ENCODE measurements at places on chromosomes 1 and 21.
A peak's percentile ranks its signal among the peaks of the same experiment; 100 is the strongest.

DNA sequence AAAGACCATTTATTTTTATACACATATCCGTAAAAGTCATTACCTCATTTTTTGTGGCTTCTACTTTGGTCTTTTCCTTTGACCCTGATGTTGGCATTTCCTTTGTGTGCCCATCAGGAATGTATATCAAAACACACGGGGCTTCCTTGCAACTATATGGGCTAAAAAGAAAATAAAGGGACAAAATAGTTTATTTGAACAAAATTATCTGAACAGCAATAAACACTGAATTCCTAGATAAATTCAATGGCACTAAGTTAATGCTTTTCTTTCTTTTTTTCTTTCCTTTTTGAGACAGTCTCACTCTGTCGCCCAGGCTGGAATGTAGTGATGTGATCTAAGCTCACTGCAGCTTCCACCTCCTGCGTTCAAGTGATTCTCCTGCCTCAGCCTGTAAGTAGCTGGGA is 45.2 kb downstream of the EPRS1 start:
- no peak for DNase-seq

DNA sequence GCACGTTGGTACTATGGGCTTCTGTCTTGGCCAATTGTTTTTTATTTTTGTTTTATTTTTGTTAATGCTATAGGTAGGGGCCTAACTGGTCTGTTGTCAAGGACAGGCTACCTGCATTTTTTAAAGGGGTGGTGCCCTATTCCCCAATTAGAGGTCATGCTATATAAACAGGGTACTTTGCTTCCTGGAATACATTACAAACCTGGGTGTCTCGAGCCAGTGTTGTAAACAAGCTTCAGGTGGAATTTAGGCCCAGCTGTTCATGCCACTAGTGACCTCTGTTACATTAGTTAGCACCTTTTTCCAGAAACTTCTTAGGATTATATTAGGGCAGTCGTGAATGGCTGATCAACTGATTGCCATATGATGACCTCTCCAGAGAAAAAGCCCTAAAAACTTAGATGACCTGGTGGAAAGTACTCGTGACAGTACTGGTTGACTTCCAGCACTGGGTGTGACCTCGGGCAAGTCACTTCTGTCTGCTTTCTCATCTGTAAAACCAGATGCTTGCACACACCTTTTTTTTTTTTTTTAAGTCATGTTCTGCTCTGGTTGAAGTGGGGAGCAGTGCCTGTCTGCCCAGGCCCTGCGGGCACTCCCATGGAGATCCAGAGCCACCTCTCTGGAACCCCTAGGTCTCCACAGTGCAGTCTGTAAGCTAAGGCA is 46.5 kb downstream of the ELK4 start:
- DNase-seq, result no peak

DNA sequence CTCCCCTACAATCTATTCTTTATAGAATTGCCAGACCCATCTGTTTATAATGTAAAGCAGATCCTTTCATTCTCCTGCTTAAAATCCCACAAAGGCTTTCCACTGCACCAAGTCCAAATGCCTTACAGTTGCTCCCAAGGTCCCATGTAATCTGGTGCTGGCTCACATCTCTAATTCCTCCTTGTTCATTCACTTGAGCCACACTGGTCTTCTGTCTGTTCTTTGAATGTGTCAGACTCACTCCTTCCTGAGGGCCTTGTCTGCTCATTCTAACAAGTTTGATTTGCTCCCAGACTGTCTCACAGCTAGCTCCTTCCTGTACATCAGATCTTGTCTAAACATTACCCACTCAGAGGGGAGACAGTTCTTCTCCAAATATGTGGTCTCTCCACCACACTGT is 38.9 kb downstream of the ALG14 start:
- DNase-seq, result no peak

- DNase-seq, result no peak
Observed at GRCh38 chr21:33078907-33079582, 9.1 kb downstream of the OLIG1 start.

DNA sequence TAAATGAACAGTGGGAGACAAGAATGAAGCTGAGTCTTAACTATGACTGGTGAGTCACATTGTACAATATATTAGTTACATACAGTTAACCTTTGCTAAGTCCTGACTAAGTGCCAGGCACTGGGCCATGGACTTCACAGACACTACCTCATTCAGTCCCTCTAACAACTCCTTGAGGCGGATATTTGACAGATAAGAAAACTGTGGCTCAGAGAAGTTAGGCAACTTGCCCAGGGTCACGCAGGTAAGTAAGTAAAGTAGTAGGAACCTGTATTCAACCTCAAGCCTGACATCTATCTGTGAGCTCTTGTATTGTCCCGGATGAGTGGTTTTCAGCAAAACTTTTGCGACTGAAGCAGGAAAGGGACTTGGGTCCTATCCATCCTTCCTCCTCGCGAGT is 62.1 kb downstream of the GNG12 start:
- DNase-seq, result no peak

- DNase-seq, result no peak
Observed at GRCh38 chr1:91771717-91772116, 114.2 kb downstream of the TGFBR3 start.

DNA sequence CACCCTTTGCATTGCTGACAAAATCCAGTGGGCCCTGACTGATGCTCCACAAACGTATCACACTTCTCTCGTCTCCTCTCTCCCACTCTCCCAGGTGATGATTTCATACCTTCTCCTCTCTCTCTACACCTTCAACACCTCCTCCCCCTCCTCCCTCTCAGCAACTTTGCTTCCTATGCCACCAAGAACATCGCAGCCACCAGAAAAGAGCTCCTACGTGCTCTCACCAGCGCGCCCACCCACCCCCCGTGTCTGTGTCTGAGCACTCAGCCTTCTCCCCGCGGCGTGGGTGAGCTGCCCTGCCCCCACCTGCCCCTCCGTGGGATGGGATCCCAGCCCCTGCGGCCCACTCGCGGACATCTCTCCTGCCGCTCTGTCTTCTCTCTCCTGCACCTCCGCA is 55.1 kb upstream of the COX20 start:
- no peak for DNase-seq

DNA sequence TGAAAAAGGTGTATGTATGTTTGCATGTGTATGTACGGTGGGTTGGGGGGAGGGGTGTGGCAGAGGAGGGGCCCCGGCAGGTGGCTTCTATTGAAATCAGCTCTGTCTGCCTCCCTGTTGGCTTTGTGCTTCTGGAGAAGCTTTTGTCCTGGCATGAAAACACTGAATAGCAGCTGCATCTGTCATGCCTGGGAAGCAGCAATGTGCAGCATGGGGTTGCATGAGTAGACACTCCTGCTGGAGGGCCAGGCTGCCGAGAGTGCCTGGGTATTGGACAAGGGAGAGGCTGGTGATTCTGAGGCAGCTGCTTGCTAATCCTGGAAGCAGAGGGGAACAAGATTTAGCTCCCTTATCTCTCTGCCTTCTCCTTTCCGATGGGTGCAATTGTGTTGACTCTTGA is 20.5 kb downstream of the MAPKAPK2 start:
- no peak for DNase-seq

- no peak for DNase-seq
Observed at GRCh38 chr1:65420590-65421350, at the start of the genes LEPR and LEPROT. LEPR (plus strand) TSS chr1:65420668; CDS start chr1:65565566, 144,898 bp downstream. LEPROT (plus strand) TSS chr1:65420668; CDS start chr1:65420725, 57 bp downstream.

GRCh38 chr1:203930342-203930741 is 68.9 kb downstream of the SNRPE start:
- DNase-seq, result no peak

GRCh38 chr1:20654104-20654690 is 7.0 kb downstream of the DDOST start:
- no peak for DNase-seq

- no peak for DNase-seq
Observed at GRCh38 chr1:70436622-70437251, 25.7 kb downstream of the CTH start.

- DNase-seq, result peak; percentile 55
Observed at GRCh38 chr1:6245086-6245868, 1.3 kb downstream of the HES3 start.

GRCh38 chr1:220235462-220235861 is 36.8 kb downstream of the RAB3GAP2 start:
- no peak for DNase-seq

DNA sequence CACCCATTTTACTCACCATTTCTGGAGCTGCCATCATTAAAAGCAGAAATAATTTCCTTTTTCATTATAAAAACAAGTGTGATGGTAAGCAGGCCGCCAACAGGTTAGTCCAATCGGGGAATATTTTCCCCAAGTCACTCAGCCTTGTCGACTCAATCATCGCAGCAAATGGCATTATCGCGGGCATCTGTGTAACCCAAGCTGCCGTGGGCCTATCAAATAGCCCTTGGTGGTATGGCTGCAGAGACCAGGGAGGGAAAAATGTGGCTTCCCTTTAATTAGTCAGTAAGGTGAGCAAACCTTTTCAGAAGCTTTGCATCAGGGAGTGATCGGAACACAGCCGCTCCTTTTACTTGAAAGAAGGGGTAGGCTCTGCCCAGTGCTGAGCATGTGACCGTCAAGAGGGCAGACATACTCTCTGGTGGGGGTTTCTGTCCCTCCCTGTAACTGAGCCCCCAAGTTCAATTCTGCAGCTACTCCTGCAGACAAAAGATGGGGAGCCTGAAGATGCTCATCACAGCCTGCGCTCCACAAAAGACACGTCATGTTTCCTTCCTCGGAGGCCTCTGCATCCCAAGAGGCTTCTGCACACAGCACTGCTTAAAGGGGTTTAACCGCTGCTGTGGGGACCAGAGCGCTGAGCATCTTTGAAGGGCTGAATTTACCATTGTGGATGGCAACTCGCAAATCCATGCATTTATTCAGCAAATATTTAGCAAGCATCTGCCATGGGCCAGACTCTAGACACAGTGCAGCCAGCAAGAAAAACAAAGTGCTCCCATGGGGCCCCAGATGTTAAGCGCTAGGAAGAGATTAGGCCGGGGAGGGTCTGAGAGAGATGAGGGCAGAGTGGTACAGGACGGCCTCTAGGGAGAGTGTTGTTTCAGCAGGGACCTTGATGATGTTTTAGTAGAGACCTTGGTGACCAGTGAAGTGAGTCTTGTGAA is 1.2 kb upstream of the TMPRSS3 start:
- DNase-seq, result no peak

- DNase-seq, result no peak
Observed at GRCh38 chr1:84939761-84940160, 46.8 kb upstream of the LPAR3 start.

DNA sequence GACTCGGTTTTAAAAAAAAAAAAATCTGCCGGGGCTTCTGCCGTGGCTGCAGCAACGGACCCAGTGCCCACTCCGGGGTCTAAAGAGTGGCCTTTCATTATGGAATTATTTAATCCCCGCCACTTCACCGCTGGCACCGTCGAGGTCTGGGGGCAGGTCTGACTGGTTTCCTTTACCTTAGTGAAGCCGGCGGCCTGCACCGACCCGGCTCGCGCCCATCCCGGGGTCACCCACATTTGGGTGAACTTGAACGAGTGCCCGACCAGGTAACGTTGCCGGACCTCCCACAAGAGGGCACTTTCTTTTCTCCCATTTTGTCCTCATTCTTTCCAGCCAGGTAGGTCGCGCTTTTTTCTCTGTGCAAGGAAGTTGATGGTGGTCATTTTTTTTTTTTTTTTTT is 4.3 kb downstream of the PRKCZ start:
- DNase-seq, result no peak

DNA sequence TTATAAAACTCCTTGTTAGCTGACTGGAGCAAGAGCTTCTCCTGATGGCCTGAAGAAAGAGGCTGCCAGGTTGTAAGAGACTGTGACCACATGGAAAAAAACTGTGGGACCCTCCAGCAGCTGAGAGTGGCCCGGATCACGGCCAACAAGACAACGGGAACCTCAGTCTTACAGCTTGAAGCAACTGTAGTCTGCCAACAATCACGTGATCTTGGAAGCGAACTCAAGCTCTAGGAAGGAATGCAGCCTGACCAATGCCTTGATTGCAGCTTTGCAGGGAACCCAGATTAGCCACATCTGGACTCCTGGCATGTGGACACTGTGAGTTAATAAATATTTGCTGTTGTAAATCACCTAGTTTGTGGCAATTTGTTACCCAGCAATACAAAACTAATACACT is 442.6 kb upstream of the PRMT6 start:
- no peak for DNase-seq

- DNase-seq, result no peak
Observed at GRCh38 chr1:4633346-4633745, 21.1 kb upstream of the AJAP1 start.

DNA sequence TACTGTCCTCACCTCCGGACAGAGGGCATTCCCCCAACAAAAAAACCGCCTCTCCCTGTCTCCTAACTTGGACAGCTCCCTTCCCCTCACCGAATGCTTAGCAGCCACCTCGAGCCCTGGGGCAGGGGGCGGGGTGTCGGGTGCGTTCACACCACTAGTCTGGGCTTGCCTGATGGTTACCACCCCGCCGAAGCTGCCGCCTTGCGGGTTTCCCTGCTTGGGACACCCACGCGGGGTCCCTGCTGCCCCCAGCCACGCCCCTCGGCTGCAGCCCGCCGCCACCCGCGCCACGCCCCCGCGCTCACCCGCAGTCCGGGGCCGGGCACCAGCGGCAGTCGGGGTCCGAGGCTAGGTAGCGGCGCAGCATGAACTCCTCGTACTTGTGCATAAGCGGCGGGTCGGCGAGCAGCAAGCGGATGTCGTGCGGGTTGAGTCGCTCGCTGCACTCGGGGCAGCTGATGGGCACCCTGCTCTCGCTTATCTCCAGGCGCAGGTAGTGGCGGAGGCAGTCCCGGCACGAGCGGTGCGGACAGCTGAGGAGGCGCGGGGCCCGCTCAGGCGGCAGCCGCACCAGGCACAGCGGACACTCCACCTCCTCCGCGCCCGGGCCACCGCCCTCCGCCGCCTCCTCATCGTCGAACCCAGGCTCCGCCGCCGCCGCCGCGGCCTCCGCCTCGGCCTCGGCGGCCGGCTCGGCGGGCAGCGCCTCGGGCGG is 706 bp downstream of the RNF19B start:
- peak; percentile 24 for DNase-seq

- no peak for DNase-seq
Observed at GRCh38 chr1:20476265-20477038, 9.6 kb downstream of the CAMK2N1 start.

- DNase-seq, result no peak
Observed at GRCh38 chr1:156815307-156815826, 1.3 kb downstream of the SH2D2A start.

DNA sequence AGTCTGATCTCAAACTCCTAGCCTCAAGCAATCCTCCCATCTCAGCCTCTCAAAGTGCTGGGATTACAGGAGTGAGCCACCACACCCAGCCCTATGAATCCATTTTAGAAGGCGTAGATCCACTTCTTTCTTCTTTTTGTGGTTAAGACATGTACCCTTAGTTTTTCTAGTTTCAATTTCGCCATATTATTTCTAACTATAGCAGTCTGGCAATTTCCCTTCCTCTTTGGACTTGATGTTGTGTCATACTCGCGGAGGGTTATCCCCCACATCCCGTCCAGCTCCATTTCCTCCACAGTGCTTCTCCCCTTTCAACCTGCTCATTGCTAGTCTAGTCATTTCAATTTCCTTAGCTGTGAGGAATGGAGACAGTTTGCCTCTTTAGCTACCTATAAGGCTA is 5.2 kb upstream of the LRRC8D start:
- DNase-seq, result no peak

GRCh38 chr1:182032251-182032650 is 29.3 kb downstream of the ZNF648 start:
- DNase-seq, result no peak

DNA sequence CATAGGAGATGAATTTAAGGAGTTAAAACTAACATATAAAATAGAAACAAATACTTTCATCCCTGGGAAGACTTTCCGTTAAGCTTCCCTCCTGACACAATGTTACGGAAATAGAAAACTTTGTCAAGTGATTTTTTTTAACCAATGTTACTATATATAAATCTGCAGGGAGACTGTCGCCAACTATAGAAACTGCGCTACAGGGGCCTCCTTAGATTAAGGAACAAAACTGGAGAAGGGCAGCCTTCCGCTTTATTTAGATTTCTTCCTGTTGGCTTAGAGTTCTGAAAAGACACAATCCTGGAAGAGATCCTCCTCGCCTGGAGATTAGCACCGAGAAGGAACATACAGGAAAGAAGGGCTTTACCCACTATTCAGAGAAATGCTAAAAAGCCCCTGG is 1.5 kb downstream of the MGST3 start:
- DNase-seq, result no peak
